ENCODE measurements at places on chromosomes 5 and 9.

DNA sequence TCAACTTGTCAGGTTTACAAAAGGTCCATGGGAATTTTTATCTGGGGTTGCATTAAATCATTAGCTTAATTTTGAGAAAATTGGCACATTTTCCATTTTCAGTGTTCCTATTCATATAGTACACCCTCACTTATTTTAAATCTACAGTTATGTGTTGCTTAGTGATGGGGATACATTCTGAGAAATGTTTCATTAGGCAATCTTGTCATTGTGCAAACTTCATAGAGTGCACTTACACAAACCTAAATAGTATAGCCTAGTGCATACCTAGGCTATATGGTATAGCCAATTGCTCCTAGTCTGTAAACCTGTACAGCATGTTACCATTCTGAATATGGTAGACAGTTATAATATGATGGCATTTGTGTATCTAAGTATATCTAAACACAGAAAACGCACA, 19.8 kb upstream of the FAM151B start:
- no peak for DNase-seq

GRCh38 chr5:60943624-60944023, 1.2 kb downstream of the ERCC8 start:
- DNase-seq, result no peak

DNA sequence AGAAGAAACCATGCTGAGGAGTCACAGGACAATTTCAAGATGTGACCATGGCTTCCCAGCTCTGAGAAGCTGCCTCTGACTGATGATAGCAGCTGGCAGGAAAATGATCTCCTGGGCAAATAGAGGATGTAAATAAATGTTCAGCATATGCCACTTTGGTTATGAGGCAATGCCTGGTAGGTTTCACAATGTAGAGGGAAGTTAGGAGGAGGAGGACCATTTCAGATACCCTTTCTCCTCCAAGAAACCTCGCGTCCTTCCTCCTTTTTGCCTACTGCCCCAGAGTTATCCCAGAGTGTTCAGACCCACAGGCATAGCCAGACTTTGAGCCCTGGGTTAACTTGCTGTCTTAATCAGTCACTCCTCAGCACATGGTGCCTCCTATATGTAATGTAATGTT, 541.6 kb upstream of the DAP start:
- no peak for DNase-seq

- DNase-seq, result peak; percentile 19
Observed at GRCh38 chr9:110426052-110426709, 88.5 kb upstream of the TXNDC8 start.

GRCh38 chr9:17135295-17136160, 688 bp downstream of the CNTLN start:
- DNase-seq, result no peak

GRCh38 chr9:123228967-123229366, 39.4 kb downstream of the STRBP start:
- DNase-seq, result no peak

GRCh38 chr5:80122579-80122978, 87.4 kb downstream of the THBS4 start:
- DNase-seq, result no peak

- no peak for DNase-seq
Observed at GRCh38 chr5:180975338-180975737, 13.3 kb upstream of the BTNL3 start.

DNA sequence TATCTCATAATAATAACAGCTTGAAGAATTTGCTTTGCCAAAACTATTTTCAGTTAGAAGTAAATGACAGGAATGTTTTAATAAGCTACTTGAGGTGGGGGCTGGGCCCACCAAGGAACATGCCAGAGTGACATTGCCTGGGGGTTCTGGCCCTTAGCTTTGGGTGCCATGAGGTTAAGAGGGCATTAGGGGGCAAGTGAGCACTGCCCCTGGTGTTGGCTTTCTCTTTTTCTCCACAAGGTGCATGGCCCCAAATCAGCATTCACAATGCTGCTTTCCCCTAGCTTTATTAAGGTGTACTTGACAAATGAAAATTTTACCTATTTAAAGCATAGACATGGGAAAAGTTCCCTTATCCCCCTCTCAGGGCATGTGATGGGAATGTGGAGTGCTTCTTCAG, 305.4 kb downstream of the TENT4A start:
- no peak for DNase-seq

DNA sequence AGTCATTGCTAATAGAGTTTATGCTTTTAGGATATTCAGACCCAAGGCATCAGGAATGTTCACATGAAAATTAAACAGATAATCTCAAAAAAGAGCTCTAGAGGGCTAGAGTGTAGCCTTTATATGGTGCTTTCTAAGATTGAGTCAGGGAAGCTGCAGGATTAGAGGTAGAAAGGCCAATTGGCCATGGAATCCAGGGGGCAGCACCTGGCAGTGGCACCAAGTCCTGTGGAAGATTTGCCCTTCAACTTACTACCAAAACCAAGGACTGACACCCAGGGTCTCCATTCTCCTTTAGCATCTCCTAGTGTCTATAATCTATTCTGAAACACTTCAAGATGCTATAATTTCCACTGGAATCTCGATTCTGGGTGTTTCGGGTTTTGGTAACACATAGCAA, 112.4 kb downstream of the ACER2 start:
- no peak for DNase-seq

DNA sequence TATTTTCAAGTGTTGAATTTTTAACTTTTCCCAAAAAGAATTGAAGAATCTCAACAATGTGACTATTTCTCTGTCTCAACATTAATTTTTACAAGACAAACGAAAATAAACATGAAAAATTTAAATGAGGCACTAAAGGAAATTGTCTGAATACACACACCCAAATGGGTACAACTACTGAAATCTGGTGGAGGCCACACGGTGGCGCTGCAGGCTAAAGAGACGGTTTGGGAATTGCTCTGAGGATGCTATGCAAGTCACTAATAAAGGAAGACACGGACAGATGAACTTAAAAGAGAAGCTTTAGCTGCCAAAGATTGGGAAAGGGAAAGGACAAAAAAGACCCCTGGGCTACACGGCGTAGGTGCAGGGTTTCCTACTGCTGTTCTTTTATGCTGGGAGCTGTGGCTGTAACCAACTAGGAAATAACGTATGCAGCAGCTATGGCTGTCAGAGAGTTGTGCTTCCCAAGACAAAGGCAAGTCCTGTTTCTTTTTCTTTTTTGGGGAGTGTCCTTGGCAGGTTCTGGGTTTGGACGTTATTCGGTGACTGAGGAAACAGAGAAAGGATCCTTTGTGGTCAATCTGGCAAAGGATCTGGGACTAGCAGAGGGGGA, at the start of gene PCDHB10:
PCDHB10 (plus strand) TSS at position 244 of the 616 bp plus-strand sequence; CDS start at position 444, 200 bp downstream.
- no peak for DNase-seq

- DNase-seq, result no peak
Observed at GRCh38 chr5:180113660-180114303, 42.2 kb upstream of the RNF130 start.

DNA sequence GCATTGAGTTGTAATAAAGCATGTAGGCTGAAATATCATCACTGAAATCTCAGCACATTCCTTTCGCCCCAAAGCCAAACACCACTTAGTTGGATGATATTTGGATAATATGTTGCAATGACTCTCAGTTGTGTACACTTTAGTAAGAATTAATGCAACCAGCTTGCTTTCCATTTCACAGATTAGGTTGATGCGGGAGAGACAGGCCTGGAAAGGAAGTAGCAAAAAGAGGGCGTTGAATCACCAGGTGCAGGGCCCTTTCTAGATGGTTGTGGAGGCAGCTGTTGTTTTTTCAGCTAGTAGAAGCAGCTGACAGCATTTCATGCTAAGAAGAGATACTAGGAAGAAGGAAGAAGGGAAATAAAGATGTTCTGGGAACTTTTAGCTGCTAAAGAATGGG, 30.9 kb downstream of the DMRT3 start:
- no peak for DNase-seq

DNA sequence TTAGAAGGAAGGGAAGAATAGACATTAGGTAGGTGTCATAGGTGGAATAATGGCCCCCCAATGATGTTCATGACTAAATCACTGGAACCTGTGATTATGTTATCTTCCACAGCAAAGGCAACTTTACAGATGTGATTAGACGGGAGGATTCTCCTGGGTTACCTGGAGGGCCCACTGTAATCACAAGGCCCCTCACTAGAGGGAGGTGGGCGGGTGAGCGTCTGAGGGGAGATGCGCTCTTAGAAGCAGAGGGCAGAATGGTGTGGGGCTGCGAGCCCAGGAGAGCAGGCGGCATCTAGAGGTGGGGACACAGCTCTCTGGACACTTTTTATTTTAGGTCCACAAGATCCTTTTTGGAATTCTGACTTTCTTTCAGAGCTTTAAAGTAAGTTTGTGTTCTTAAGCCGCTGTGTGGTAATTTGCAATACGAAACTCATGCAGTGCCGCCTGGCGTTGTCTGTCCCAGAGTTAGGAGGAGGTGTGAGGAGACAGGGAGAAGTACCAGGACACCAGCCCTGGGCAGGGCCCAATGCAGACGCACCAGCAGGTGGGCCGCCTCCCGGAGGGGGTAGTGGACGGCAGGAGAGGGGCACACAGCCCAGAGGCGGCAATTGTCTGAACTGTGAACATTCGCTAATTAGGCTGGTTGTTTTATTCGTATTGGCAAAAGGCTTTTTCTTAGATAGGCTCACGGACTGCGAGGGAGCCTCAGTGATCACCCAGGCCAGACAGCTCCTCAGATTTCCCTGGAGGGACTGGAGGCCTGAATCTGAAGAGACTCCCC, 51.1 kb upstream of the FANCC start:
- no peak for DNase-seq

DNA sequence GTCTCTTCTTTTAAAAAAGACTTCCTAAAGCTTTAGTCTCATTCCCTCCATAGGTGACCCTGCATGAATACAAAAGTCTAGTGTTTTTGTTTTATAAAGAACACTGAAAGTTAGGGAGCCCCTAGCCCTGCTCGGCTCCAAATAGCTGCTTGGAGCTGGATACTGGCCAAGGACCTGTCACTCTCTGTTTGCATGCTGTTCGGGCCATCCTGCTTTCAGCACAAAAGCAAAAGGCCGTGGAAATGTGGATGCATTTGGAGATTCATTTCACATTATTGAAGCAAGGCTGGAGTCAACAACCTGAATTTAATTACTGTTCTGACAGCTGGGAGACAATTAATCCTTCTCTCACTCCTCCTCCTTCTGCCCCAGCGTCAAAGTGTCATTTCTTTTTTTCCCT, 151.7 kb upstream of the NMUR2 start:
- DNase-seq, result no peak

DNA sequence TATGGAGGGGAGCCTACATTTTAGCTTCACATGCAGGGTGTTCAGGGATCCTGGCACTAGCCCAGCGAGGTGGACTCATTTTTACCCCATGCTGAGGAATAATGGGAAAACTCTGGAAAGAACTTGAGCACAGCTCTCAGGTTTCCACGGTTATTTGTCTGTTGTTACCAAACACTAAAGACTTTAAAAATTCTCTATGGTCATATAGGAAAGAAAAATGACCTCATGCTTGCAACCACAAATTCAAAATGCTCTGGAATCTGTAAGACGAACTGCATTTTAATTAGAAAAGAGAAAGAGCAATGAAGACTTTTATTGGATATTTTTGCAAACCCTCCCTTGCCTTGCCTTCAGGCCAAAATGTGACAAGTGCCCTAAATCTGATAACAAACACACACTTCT, 606.9 kb downstream of the EBF1 start:
- peak; percentile 95 for DNase-seq

- no peak for DNase-seq
Observed at GRCh38 chr5:144247131-144247530, 76.5 kb downstream of the KCTD16 start.

GRCh38 chr5:107580889-107581820, 89.6 kb downstream of the EFNA5 start:
- no peak for DNase-seq

GRCh38 chr9:99030092-99030511, 74.8 kb upstream of the TGFBR1 start:
- DNase-seq, result peak; percentile 88

DNA sequence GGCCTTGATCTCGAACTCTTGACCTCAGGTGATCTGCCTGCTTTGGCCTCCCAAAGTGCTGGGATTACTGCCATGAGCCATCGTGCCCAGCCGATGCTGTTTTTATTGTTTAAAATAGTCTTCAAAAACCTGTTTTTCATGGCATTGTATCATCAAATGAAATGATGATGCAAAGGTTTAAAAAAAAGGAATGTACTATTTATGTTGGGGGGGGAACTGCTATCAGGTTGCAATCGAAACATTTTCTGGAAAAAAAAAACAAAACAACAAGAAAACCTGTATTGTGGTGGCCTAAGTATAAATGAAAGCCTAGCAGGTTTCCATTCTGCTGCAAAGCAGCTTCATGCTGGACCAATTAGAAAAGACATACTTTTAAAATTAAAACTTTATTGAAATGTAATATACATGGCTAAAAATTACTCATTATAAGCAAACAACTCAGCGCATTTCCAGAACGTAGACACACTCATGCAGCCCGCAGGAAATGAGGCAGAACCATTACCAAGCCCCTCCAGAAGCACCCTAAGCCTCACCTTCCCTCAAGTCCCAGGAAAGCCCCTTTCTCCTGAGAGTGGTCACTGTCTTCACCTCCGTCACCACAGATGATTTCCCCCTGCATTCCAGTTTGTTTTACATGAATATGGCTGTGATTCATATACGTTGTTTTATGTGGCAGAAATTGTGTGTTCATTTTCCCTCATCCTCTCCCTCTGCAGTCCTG, 19.0 kb downstream of the GPR107 start:
- DNase-seq, result no peak

DNA sequence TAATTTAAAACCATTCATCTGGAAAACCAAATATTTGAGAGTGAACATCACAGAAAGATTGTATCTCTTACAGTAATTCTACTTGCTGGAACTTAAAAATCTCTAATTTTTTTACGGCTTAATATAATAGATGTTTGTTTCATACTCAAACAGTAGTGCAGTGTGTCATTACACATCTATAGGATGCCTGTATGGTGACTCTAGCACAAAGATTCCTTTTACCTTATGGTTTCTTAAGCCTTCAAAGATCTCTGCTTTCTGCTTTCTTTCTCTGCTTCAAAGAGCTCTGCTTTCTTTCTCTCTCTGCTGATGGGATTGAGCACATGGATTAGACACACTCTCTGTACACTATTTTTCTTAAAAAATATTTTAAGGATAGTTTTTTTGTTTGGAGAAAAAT, 374.0 kb upstream of the CDH9 start:
- no peak for DNase-seq

DNA sequence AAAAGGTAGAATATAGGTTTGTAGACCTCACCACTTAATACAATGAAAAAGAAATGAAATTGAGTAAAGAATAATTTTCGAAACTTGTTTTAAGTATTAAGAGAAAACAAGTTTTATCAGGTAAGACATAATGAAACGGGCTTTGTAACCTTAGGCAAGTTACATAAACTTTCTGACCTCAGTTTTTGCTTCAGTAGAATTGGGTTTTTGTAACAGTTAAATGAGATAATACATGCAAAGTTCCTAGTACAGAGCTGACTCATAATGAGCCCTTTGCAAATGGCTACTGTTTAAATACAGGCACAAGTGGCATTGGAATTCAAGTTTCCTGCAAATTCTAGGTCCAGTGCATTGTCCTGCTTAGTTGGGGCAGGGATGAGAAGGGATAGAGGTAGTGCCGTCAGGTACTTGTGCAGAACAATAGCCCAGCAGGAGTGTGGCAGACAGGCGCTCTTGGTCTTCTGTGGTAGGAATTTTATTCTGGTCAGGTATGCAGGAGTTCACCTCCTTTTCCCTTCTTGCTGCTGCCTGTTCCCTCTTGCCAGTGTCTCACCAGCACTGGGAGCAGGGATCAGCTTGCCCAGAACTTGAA, 203.8 kb downstream of the PBX3 start:
- DNase-seq, result no peak

GRCh38 chr9:91131433-91131839, 230.3 kb downstream of the AUH start:
- peak; percentile 87 for DNase-seq
